ENCODE measurements at places on chromosomes 11 and 22.
A peak's percentile ranks its signal among the peaks of the same experiment; 100 is the strongest.

- no peak for DNase-seq
Measured at GRCh38 chr22:27003297-27003696, 345.9 kb downstream of the MIAT start.

DNA sequence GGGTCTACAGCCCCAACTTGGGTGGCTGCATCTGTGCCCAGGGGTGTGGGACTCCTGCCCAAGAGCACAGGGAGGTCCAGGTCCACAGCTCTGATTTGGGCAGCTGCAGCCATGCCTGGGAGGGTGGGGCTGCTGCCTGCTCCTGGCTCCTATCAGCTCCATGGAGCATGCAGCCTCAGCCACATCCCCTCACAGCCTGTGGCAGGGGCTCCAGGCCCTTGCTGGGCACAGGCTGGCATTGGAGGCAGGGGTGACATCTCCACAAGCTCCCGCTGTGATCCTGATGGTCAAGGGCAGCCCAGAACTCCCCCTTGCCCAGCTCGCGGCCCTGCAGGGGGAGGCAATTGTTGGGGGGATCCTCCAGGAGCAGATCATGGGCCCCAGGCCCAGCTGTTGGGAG, 6.3 kb upstream of the OR56A4 start:
- DNase-seq = no peak

DNA sequence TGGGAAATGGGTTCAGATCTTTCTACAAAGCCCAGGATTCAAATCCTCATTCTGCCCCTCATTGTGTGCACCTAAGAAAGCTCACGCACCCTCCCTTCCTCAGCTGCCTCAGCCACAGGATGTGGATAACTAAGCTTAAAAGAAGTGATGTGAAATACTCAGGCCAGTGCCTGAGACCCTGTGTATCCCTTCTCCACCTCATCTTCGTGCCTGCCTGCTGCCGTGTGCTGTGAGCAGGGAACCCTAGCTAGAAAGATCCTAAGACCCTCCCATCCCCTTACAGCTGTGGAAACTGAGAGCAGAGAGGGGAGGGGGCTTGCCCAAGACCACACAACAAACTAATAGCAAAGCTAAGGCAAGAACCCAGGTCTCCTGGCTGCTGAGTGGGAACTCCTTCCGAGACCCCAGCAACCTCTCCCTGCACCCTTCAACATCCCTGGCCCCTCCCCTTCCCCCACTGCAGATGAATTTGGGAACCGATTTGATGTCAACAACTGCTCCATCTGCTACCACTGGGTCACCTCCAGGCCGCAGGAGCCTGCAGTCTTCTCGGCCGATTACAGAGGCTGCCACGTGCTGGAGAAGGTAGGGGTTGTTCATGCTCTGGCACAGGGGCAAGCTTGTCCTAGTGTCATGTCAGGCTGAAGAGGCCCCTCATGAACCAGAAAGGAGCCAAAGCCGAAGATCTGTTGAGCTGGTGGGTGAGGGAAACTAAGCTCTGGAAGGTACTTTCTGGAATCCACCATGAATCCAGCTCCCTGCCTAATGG, 1.5 kb downstream of the ZP1 start:
- no peak for DNase-seq

- DNase-seq = no peak
Measured at GRCh38 chr11:126140201-126140925, 71.1 kb downstream of the RPUSD4 start.

GRCh38 chr22:43886231-43886630, 5.6 kb downstream of the PNPLA5 start:
- DNase-seq = no peak

- no peak for DNase-seq
Measured at GRCh38 chr22:47161631-47162030, 399.2 kb downstream of the TBC1D22A start.

GRCh38 chr11:3091081-3091845, 34.0 kb upstream of the CARS1 start:
- DNase-seq = no peak

DNA sequence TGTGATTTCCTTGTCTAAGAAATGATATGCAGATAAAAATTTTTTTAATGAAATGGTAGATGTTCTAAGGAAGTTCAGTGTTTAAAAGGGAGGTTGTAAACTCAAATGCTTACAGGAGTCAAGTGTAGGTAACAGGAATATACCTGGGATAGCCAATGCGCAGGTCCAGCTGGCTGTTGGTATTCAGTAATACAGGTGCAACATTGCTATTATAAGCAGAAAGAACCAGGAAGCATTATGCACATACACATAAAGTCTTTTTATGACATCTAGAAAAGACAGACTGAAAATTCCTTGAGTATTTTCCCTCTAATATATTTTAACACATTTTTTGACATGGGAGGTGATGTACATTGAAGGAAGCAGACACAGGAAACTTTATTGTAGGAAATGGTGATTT, 43.6 kb upstream of the B3GNT6 start:
- no peak for DNase-seq

- DNase-seq = peak; percentile 66
Measured at GRCh38 chr11:116312570-116313391, 460.0 kb downstream of the BUD13 start.

GRCh38 chr11:130813196-130813595, 103.1 kb downstream of the SNX19 start:
- DNase-seq = no peak

DNA sequence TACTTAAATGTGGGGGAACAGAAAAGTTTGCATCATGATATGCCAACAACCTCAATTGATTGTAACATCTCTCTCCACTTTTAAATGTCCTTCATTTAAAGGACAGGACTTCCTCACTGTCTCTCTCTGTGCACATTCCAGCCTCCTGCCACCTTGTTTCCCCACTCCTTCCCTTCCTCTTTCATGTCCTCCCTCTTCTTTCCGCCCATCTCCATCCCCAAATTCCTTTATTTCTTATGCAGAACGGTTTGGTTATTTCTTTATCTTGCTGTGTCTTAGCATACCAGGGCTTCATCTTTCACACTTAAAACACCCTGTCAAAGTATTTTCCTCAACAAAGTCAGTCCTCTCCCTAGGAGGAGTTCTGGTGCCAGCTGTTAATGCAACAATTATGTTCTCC, 293.8 kb downstream of the NXPE2 start:
- DNase-seq = no peak

DNA sequence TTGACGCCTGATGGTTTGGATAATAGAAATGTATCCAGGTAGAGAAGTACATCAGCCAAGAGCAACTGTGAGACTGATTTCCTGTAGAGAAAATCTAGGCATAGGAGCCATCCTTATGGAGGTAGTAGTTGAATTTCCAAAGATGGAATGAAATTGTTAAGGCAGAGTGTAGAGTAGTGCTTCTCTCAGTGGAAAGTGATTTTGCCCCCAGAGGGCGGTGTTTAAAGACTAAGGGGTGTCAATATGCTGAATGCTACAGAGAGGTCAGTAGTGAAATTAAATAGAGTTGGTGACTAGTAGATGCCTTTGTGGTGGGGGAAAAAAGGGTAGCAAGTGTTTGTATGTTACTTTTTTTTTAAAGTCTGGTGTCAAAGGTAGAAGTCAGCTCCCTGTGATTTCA, 54.5 kb downstream of the TRIM44 start:
- no peak for DNase-seq

GRCh38 chr22:17954860-17955587, 69.3 kb downstream of the MICAL3 start:
- DNase-seq = no peak

DNA sequence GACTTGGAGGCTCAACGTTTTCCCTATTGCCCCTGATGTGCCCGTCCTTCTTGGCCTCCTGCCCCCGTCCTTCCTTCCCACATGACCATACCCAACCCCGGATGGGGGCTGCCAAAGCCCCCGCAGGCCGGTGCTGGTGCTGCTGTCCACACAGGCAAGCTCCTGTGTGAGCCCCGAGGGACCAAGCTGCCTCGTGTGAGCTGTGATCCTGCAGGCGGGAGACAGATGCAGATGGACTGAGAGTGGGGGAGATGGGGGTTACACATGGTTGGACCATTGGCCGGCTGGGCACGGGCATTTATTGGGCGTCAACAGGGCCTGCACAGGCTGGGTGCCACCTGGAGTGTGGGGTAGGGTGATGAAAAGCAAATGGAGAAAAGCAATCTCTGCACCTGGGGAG, 313.2 kb upstream of the B3GAT1 start:
- DNase-seq = no peak

DNA sequence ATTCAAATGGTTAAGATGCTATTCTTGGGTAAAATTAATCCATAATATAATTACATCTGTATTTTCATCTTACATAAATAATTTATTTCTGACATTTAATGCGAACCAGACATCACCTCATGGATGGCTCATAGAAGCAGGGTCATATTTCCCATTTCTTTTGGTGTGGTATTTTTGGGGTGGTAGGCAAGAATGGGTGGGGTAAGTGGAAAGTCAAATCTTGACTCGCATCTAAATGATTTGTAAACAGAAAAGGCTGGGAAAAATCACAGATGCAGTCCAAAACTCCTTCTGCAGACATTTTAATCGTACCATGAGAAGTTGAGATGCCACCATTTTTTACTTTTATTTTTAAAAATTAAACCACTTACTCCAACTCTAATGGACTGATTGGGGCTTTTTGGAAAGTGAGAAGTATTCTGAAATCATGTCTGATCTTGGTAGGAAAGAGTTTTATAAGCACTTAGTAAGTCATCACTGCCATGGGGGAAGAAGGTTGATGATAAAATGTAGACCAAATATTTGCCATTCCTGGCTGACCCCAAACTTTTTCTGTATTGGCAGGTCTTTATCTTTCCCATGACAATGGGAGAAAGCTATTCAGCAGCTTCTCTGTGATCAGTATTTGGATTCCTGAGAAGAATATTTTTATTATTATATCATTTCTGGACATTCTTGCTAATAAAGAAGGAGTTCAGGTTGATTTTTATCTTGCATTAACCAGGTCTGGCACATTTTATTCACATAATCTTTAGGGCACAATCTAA, 47.2 kb upstream of the BLID start:
- no peak for DNase-seq

GRCh38 chr11:66720223-66720898, 8.7 kb downstream of the SPTBN2 start:
- DNase-seq = peak; percentile 40

DNA sequence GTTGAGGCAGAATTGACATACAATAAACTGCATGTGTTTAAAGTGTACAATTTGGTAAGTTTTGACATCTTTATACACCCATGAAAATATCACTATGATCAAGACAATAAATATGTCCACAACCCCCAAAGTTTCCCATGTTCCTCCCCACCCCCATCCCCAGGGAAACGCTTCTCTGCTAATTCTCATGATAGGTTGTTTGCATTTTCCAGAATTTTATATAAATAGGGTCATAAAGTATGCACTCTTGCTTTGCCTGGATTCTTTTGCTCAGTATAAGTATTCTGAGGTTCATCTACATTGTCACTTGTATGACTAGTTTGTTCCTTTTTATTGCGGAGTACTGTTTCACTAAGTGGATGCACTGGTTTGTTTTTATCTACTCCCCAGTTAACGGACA, 35.6 kb downstream of the MYEOV start:
- no peak for DNase-seq

DNA sequence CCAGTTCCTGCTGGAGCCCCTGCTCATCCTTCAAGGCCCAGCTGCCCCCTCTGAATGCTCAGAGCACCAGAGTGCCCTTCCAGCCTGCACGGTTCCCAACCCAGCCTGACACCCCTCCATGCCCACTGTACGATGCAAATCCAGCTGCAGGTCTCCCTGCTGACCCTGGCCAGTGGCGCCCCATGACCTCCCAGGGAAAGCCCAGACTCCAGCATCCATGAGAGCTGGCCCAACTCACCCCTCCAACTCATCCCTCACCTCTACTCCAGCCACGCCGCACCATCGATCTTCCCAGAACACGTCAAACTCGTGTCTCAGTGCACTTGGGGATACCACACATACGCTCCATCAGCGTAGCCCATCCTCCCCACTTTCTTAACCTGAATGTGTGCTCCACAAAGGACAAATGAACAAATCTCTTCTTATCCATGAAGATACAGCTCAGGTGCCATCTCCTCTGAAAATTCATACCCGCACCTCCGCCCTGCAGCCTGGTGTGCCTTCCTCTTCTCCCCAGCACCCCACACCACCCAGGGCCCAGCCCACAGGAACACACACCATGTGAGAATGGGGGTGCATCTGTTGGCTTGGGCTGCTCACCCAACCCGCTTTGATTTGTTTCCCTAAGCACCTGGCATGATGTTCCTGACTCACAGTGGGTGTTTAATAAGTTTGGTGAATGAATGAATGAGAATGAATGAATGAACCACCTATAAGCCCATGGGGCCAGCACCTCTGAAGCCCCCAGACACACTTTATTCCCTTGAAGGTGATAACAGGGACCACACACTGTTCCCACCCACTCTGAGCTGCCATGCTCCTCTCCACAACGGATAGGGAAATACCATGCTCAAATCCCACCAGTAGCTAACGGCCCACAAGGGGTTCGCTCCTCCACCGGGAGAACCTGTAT, 6.2 kb downstream of the PLA2G6 start:
- no peak for DNase-seq

- no peak for DNase-seq
Measured at GRCh38 chr22:24578355-24579257, 14.3 kb downstream of the LRRC75B start.

DNA sequence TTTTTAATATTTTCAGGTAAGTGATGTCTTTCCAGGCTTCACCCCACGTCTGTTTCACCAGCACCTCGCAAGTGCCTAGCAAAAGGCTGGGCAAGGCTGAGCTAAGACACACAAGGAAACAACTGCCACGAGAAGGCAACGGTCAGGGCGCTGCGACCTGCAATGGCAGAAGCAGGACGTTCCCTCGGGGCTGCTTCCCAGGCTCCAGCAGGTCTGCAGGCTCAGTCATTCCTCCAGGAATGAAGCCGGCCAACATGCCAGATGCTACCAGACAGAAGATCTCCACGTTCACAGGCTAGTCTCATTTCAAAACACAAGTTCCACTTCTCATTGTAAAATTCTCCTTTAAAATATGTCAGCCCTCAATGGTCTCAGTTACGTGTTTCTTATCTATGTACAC, 45.5 kb downstream of the CELSR1 start:
- DNase-seq = no peak

GRCh38 chr11:116144387-116144958, 628.3 kb downstream of the BUD13 start:
- DNase-seq = no peak

DNA sequence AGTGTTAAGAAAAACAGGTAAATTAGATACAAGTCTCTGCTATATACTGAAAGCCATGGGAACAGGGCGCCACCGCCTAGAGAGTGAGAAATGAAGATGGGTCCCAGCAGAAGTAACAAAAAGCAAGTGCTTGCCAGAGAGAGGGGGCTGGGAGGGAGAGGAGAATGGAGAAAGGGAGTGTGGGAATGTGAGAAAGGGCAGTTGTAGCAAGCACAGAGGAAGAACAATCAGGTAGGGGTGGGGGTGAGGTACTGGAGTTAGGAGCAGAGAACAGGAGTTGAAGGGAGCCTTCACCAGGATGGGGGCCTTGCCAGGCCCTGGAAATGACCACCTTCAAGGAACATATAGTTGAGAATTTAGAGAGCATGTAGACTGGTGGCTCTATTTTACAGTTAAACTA, 66.8 kb downstream of the TCF20 start:
- no peak for DNase-seq

DNA sequence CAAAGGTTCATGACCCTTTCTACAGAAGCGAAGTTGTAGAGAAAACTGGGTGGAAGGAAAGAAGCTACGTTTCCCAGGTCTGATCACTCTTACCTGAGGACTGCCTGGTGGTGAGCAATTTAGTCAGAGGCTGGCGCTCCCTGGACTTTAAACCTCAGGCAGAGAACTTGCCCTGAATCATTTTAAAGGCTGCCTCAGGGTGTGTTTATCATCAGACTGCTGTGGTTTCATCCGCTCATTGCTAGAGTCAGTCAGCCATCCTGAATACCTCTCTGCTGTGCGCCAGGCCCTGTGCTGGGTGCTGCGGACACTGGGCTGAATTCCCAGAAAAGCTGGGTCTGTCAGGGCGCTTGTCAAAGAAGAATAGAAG, 2.7 kb downstream of the DTX4 start:
- DNase-seq = no peak

GRCh38 chr11:41982975-41983374, 523.5 kb upstream of the LRRC4C start:
- DNase-seq = no peak
